ENCODE measurements at places on chromosomes 7 and 10.

GRCh38 chr7:122306320-122307227 lies 2.0 kb upstream of the FEZF1 start:
- no peak for DNase-seq

DNA sequence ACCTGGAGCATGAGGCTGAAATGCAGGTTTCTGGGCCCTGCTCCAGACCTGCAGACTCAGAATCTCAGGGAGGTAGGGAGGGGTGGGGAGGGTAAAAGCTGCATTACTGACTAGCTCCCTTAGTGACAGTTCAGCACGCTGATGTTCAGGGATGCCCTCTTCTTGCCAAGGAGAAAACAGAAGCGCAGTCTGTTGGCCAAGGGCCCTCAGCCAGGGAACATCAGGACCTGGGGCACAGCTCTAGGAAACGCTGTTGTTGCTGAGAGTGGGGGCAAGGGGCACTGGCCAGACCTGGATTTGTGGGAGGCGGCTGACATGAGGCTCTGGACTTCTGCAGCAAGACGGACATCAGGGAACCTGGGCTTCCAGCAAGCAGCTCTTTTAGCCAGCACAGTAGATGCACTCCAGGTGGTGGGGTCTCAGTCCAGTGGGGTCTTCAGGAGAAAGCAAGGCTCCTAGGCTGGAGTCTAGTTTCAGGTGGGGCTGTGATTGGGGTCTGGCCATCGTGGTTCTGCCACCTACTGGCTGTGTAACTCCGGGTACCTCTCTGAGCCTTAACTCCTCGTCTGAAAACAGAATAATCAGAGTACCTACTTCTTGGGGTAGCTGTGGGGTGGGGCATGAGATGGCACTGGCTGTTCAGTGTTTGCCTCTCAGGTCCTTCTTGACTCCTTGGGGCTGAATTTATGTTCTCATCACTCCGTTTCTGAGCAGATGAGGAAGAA lies 72.9 kb upstream of the PRLHR start:
- DNase-seq: no peak

- DNase-seq: peak; percentile 62
These were observed 18.4 kb downstream of the NKX2-3 start for GRCh38 chr10:99551158-99551557.

- no peak for DNase-seq
These were observed 6.5 kb upstream of the PRKAR2B start for GRCh38 chr7:107037717-107038603.

- DNase-seq: no peak
These were observed 111.6 kb downstream of the PKD1L1 start for GRCh38 chr7:47836503-47837202.
